ENCODE measurements at places on chromosomes 4 and X. TPM values are rescaled to one million over a fixed set of nuclear protein-coding genes. Genes with fewer than 3 reads are reported as not detected.

DNA sequence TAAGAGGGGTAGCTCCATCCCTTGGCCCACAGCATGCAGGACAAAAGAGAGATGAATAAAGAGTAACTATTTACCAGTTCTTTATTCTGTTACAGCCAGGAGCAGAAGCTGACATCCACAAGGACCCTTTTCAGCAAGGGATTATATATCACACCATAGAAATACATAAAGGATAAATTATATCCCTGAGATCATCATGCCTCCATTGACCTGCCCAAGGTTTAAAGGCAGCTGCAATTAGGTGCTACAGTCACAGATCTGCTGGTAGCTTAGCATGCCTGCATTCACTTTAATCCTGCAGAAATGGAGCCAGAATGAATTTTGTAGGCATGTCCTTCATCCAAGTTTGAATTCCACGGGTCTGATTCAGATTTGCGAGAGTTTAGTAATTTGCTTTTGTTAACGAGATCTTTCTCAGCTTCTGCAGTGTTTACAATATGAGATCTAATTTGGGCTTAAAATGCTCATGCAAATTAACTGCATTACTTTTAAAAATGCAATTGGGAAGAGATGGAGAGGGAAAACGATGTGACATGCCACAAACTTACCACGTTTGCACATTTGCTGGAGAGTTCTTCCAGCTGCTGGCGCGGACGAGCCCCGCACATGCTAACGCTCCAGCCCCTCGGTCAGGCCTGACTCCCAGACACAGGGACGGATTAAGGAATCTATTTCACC lies 327.0 kb upstream of the NOCT start:
- DNase-seq, result no peak

DNA sequence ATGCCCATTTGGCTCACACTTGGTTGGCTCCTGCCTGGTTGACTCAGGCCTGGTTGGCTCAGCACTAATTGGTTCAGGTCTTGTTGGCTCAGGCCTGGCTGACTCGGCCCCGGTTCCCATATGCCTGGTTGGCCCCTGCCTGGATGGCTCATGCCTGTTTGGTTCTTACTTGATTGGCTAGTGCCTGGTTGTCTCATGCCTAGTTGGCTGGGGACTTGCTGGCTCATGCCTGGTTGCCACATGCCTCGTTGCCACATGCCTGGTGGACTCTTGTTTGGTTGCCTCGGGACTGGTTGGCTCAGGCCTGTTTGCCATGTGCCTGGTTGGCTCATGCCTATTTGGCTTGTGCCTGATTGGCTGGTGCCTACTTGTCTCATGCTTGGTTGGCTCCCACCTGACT lies 103.7 kb downstream of the APOOL start:
- no peak for DNase-seq

GRCh38 chrX:20547611-20548051 lies 280.9 kb upstream of the RPS6KA3 start:
- DNase-seq, result peak; percentile 9

- DNase-seq, result no peak
Observed at GRCh38 chr4:155818639-155819038, 47.4 kb downstream of the ASIC5 start.

DNA sequence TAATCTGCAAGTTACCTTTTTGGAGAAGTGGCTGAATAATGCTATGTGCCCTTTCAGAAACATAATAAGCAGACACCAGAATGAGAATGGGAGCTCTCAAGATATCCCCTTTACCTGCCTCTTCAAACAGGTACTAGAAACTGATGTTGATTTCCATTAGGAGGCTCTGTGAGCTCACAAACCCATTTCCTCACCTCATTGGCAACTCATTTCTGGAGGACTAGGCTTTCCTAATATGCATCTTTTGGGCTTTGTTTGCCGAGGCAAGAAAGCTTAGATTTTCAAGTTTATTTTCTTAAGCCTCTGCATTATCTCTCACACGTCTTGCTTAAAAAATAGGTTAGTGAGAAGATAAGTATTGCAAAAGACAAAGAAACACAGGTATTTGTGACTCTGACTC lies 313.1 kb upstream of the IRS4 start:
- DNase-seq, result no peak

DNA sequence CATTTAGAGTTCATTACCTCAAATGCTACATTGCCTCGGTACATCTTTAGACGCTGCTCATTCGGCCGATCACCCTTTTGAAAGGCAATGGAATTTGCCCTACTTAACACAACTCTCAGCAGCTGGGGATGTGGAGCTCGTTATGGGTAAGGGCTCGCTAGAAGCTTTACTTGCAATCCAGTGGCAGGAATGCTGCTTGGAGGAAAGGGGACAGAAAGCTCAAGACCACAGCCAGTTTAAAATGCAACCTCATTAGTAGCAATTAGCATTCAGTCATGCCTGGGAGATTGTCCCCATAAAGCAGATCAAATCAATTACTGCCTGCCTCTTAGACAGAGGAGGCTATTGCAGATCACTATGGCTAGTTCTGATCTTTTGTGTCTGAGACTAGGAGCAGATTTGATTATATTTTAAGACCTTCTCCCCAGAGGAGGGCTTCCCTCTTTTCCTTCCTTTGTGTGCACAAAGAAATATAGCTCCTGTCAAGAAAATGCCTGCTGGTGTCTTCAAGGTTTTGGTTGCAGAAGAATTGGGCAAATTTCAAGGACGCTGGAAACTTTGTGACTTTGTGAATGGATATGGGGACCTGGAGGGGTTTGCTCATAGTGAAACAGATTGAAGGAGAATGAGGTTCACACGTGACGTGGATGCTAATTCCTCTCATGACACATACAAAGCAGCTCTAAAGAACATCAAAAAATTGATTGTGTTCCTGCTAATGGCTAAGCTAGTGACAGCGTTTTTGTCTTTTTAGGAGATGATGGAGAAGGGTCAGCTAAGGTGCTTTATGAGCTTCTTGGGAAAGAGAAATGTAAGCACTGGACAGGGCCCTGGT lies 237.5 kb upstream of the GLRA2 start:
- no peak for DNase-seq

DNA sequence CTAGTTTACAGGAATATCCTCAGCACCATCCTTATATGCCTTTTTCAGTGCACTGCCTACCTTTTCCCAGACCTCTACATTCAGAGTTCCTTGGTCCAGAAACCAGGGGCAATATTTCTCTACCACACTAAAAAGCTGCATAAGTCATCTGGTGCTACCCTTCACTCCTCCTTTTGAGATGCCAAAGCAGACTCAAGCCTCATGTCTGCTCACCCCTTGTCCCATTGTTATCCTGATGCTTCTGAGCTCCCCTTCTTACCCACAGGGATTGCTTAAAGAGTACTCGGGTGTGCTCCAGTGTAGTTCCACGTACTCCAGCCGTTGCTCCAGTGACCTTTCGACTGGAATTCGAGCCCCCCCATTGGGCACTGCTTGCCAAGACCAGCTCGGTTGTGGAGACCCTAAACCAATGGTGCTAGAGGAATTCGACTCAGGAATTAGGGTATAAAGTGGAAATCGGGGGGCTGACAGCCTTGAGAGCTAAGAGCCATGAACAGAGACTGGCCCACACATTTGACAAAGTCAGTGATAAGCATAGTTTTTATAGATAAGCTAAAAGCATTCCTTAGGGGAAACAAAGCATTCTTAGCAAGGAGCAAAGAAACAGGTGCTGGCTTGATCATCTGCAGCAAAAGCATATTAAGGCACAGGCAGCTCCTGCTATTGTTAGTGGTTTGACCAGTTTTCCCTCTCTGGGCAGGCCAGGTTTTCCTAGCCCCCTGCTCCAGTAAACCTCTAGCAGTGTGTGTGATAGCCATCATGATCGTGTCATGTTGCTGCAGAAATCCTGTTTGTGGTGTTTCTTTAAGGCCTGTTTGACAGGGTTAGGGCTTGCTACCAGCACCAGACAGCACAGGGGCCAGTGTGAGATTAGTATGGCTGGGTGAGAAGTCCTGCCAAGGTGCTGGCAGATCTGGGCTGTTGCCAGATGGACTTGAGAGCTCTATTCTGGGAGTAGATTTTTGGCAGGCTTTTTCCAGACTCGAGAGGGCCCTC lies 57.5 kb upstream of the WDR1 start:
- DNase-seq, result peak; percentile 17

GRCh38 chr4:5224340-5224739 lies 173.1 kb downstream of the STK32B start:
- no peak for DNase-seq

GRCh38 chr4:84499624-84499982 lies 511 bp upstream of the NKX6-1 start:
- no peak for DNase-seq

- no peak for DNase-seq
Observed at GRCh38 chr4:1775731-1776500, 17.2 kb upstream of the FGFR3 start.

DNA sequence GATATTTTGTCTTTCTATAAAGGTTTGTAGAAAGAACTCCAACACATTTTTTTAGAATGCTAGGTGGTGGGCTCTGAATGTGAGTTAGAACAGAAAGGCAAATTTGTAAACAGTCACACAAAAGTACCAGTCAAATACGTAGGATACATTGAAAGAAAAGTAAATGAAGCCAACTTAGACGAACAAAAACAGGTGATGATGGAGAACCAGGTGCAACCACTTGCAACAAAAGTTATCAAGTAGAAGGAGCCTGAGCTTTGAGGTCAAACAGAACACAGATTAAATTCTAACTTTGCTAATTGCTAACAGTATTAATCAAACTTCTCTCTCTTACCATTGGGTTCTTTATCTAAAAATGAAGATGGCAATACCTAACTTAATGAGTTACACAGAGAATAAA lies 62.7 kb upstream of the DAPP1 start:
- no peak for DNase-seq

GRCh38 chr4:98864560-98864959 lies 64.4 kb downstream of the EIF4E start:
- no peak for DNase-seq

DNA sequence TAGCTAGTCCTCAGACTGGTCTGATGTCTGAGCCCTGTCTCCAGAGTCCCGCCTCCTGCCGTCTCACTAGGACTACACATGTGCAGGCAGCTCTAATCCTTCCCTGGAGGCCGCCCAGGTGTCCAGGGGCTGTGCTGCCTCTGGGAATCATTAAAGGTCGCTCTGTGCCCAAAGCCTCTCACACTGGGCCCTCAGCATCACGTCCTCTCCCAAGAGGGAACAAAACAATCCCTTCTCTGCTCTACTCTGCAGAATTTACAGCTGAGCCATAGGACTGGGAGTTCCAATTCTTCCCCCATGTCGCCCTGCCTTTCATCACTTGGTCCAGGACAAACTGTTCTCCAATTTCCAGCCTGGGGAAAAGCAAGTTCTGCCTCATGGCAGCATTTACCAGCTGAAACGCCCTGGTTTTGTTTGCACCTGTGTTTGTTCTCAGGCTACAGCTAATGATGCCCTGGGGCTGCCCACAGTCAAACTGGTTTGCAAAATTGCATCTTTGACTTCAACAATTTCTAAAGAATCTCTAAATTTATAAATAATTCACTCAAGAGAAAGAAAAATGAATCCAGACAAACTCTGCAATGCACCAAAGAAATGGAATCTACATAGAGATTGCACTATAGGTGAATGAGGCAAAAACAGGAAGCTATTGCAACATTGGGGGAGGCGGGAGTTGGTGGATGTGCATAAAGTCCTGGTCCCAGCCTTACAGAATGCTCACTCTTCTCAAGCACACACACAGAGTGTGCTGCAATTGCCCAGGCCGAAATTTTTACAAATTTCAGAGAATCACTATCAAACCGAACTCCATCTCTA lies 7.2 kb upstream of the MRFAP1 start:
- DNase-seq, result no peak

- DNase-seq, result no peak
Observed at GRCh38 chrX:135383249-135383648, 38.5 kb upstream of the SMIM10L2A start.

- DNase-seq, result no peak
Observed at GRCh38 chr4:2795893-2796848, 3.3 kb downstream of the SH3BP2 start.

DNA sequence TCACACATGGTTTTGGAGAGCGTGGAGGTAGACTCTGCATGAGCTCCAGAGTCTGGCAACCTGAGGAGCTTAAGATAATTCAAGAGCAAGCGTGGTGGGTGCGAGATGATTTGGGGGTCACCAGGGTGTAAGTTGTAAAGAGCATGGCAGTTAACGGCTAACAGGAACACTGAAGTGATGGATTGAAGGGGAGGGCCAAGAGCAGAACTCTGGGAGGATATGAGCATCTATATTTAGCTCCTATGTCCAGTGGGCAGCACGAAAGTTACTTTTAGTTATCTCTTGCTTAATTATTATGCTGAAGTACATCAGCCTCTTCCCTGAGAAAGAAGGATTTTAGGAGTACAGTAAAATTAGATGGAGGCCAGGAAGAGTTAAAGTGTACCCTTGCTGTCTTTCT lies 231.9 kb upstream of the HAND2 start:
- no peak for DNase-seq

GRCh38 chr4:47215759-47216158 lies 184.4 kb downstream of the GABRB1 start:
- no peak for DNase-seq

GRCh38 chrX:151680805-151681204 lies 14.5 kb upstream of the PRRG3 start:
- DNase-seq, result no peak

DNA sequence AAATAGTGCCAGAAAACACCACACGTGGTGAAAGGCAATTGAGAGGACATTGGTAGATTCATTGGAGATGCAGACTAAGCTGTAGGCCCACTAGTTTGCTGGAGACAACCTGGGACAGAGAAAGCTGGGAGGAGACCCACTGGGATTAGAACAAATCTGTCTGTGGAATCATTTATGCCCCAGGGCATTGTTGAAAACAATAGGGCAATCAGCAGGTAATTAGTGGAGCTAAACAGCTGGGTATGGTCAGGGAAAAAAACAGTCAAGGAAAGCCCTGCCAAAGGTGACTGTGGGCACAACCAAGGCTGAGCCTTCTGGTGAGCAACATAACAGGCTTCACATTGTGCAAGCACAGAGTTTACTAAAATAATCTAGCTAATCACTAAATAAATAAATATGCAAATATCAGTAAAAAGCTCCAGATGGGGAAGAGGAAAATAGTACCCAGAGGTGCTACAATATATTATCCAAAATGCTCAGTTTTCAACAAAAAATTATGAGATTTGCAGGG lies 9.0 kb downstream of the TCEAL3 start:
- DNase-seq, result no peak

- DNase-seq, result no peak
Observed at GRCh38 chrX:152876931-152877840, 20.7 kb upstream of the ZNF185 start.

IRS4 gene
- not detected for total RNA-seq

CT45A5 gene
- total RNA-seq, result not detected

CNGA1 gene
- not detected for total RNA-seq

TCP11X2 gene
- total RNA-seq, result not detected

COQ2 gene
- 10.5 TPM for total RNA-seq

FRMD7 gene
- 0.27 TPM for total RNA-seq

MAPK10 gene
- 28.8 TPM for total RNA-seq

MAGEA2B gene
- not detected for total RNA-seq

TMEM271 gene
- total RNA-seq, result not detected

MAD2L1 gene
- 0.14 TPM for total RNA-seq

DMD gene
- 233 TPM for total RNA-seq

TMEM184C gene
- 30.2 TPM for total RNA-seq

IL2RG gene
- total RNA-seq, result 4.9 TPM

GSX2 gene
- not detected for total RNA-seq

TRIML2 gene
- total RNA-seq, result not detected

TMEM156 gene
- total RNA-seq, result not detected

MAGEB10 gene
- total RNA-seq, result not detected

EVC gene
- total RNA-seq, result 65.1 TPM

ZMAT1 gene
- total RNA-seq, result 15.2 TPM

SUPT20HL2 gene
- total RNA-seq, result not detected

F8A3 gene
- total RNA-seq, result 34.4 TPM

GPR50 gene
- total RNA-seq, result not detected

PPP2R2C gene
- total RNA-seq, result 0.14 TPM

All from thoracic aorta (tissue), 2 donors.